Left cardiac atrium (tissue), 4 donors: ENCODE measurements at places on chromosomes 4 and X. TPM values are rescaled to one million over a fixed set of nuclear protein-coding genes. Genes with fewer than 3 reads are reported as not detected.

GLUD2 gene
- 1.9 TPM for total RNA-seq

GRCh38 chr4:24369507-24370029 lies 214.8 kb downstream of the DHX15 start:
- no peak for DNase-seq

- DNase-seq = no peak
Measured at GRCh38 chrX:11287505-11287904, 5.7 kb upstream of the AMELX start.

- no peak for DNase-seq
Measured at GRCh38 chr4:187017147-187017546, 293.5 kb upstream of the FAT1 start.

RTL9 gene
- 0.63 TPM for total RNA-seq

DNA sequence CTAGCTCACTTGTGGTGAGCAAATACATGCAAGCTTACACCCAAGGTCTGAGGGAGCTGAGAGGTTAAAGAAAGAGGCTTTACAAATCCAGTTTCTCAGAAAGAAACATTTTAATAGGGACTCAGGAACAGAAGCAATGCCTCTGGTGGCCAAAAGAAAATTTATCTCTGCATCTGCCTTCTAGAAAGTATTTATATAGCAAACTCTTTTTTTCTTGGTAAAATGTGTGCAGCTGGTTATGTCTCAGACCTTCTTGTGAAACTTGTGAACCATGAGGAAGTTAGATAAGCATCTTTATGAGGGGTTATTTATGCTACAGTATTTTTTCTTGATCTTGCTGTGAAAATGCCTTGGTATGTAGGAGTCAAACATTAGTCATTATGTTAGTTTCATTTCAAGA lies 48.5 kb upstream of the CYSLTR1 start:
- DNase-seq = no peak

FMR1NB gene
- not detected for total RNA-seq

GRCh38 chrX:537151-537550 lies 93.4 kb upstream of the SHOX start:
- no peak for DNase-seq

- DNase-seq = peak; percentile 33
Measured at GRCh38 chrX:47283015-47283771, 50.4 kb downstream of the USP11 start.

HS6ST2 gene
- 0.06 TPM for total RNA-seq

GRCh38 chrX:124518885-124519284 lies 172.5 kb downstream of the SH2D1A start:
- no peak for DNase-seq

FAM9C gene
- not detected for total RNA-seq

DNA sequence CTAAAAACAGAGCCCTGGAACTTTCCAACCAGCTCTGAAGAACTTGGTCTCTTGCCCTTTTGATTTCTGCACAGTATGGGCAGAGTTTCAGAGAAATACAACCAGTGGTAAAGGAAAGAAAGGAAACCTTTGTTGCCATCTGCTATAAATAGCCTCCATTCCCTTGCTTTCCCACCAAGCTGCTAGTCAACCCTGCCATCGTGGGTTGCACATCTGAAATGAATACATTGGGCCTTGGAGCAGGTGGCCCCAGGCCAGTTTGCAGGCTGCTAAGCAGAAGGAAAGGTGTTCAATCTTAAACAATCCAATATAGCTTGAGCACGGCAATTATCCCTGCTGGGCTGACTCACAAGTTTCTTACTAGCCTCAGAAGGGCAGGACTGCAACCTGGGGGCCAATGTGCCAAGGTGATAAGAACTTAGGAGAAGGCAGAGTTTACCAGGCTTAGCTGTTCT lies 142.5 kb downstream of the PPARGC1A start:
- DNase-seq = no peak

DNA sequence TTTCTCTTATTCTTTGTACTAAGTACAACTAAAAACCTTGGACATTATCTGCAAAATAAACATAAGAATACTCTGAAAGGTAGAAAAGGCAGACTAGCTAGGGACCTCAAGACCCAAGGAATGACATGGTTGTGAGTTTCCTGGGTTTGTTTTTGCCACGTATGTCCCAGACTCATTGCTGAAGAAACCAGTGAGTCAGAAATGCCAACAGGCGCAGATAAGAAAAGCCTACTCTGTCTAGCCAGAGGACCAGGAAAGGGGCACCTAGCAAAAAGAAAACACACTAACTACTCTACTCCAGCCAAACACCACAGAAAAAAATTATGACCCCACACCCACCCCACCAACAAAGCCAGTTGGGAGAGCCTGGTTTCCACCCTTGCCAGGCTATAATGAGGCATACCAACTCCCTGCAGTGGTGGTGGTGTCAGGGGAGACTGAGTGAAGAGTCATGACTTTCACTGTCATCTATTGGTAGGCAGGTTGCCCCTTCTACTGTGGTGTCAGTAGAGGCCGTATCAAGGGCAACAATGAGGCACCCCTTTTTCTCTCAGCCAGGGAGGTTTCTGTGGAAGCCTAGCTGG lies 10.9 kb downstream of the MTMR1 start:
- no peak for DNase-seq

DNA sequence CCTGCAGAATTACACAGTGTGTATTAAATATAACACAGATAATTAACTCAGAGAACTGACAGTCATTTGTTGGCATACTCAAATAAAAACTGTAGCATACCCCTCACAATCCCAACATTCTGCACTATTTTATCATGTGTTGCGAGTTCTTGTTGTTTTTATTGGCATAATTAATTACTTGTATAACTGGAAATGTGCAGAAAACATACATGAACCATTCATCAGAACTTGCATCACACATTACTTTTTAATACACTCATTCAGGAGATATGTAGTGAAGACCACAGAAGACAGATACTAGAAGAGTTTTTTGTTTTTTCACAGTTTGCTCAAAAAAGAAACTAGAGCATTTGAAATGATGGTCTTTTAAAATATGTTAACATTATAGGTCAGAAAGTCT lies 74.6 kb upstream of the NEIL3 start:
- DNase-seq = no peak

TRO gene
- total RNA-seq = 3.7 TPM

DNA sequence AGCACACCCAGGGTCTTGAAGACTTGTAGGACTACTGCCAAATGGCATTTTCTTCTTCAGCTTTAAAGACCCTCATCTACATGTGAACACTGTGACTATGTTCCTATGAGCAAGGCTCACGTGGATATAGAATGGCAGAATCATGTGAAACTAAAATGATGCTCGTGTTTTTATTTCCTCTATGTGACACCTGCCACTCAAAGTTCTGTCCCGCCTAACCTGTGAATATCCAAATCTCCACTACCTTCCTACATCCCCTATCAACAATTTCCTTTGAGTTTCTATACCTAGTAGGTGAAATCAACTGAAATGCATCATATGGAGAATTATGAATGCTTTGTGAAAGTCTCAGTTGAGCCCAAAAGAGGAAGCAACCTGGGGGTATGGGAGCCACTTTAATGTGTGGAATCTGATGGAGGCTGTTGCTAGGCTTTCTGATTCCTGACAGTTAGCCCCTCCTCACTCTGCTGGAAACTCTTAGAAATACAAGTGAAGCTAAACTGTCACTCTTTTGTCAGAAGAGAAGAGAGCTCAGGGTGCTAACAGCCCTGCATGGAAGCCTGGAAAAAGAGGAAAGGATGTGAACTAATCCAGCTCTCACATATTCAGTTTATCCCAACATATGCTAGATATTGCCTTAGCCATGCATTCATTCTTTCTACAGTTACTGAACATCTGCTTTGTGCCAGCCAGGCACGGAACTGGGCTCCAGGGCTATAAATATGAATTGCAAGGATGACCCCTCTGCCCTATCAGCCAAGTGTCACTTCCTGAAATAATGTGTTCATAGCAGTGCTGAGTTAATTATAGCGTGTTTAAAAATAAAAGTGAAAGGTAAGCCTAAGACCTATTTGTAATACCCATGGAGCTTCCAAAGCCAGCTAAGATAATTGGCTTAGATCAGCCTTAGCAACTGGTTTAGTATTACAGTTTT lies 11.0 kb downstream of the LHFPL1 start:
- no peak for DNase-seq
